ENCODE measurements at places on chromosomes 12 and 14. TPM values are rescaled to one million over a fixed set of nuclear protein-coding genes. Genes with fewer than 3 reads are reported as not detected.

DNA sequence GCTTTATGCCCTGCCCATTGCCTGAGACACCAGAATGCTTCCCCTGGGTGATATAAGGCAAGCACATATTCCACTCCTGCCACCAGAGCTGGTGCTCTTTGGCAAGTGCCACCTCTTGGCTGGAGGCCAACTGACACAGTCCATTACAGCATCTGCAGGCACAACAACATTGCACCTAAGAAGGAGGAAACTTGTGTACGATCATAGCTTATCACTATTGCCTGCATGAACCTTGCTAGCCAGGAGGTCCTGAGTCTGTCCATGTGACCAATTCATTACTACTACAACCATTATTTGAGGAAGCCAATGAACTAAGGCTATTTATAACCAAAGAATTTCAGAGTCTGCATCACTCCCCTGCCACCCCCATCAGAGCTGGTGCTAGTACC lies 119.8 kb upstream of the SCAF11 start:
- peak; percentile 72 for DNase-seq

The TAS2R9 gene
- total RNA-seq: not detected

DNA sequence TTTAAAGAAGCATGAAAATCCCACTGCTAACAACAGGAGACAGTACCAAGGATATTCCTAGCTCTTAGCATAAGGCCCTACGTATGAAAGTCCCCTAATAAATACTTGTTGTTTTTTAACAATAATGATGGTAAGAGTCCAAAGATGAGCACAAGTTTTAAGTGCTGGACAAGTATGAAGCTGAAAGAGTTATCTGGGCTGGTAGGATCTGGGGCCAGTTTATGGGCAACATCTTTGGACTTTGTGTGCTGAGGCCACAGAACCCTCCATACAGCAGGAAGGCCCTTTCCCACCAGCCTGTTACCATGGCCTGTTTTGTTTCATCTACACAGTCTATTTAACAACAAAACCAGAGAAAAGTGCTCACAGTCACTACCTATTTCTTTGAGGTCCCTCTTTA lies 12.5 kb upstream of the PLXNC1 start:
- DNase-seq: no peak

DNA sequence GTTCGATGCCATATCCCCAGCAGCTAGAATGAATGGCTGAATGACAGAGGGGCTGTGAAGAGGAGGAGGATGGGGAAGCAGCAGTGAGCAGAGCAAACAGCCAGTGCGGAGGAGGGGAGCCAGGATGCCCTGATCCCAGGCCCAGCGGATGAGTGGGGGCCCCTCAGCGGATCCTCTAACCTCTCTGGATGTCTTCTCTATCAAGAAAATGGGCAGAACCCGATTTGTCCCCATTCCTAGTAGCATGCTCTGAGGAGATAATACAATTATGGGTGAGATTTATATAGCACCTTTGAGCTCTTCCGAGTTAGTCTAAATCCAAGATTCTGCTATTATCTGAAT lies 30.0 kb upstream of the RPLP0 start:
- no peak for DNase-seq

The ART4 gene
- total RNA-seq: 3.2 TPM

DNA sequence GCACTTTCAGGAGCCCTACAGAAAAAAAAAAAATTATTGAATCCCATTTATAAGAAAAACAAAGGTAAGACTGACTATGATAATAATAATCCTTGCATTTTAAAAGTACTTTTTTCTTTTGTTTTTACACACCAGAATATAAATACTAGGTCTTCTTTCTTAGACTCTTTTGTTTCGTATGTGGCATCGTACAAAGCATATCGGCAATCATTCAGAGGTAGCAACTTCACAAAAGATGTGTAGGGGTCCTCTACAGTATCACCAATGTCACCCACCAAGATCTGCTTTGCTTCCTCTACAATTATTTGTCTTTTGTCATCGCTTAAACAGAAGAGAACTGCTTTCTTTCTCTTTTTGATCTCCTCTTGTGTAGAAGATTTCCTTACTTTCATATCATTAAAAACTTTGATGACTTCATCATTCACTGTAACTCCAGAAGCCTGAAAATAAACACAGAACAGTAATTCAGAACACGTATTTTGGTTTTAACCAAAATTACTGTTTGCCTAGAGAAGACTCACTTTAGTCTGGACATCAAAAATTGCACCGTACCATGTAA lies 1.2 kb downstream of the CFL2 start:
- no peak for DNase-seq

The RASSF9 gene
- total RNA-seq: 1.9 TPM

The DCAF5 gene
- total RNA-seq: 56.4 TPM

DNA sequence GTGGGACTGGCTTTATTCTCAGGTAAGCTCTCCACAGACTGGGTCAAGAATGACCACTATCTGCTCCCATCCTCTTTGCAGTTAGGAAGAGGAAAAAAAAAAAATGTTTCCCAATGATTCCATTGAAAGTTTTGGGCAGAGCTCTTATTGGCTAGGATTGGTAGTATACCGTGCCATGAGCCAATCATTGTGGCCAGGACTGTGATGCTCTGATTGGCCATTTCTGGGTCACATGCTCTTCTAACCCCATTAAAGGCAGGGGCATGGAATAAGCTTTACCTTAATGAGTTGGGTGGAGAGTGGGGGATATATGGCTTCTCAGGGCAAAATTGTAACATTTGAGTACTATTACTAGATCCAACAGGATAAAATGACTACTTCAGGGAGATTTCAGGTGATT lies 49.4 kb upstream of the WSCD2 start:
- no peak for DNase-seq

DNA sequence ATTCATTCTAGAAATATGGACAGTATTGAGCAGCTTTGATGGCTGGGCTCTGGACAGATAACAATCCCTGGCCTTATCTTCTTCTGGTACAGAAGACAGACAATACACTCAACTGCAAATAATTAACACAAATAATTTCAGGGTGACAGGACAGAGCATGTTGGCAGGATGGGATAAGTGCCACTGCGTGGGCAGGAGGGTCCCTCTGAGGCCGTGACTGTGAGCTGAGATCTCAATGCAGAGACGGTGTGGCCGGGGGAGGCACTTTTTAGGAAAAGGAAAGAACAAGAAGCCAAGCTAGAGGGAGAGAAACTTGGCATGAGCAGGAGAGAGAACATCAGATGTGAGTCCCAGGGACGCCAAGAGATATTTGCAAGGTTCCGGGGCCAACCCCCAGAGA lies 8.1 kb downstream of the SYNE3 start:
- DNase-seq: no peak

DNA sequence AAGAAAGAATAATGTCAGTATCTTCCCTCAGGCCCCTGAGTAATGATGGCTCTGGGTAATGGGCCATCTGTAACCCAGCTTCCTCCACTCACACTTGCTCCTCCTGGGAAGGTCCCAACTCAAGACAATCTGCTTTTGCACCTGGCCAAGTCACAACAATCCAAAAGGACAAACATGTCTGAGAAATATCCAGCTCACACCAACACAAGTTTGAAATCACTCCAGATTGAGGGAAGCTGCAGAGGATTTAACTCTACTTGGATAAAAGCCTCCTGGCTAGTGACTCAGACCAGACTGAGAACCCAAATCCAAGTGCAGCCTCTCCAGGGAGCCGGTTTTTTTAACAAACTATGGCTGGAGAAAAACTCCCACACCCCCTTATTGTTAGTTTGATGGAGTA lies 34.2 kb downstream of the RTRAF start:
- DNase-seq: peak; percentile 20

The ANKS1B gene
- total RNA-seq: 10.6 TPM

DNA sequence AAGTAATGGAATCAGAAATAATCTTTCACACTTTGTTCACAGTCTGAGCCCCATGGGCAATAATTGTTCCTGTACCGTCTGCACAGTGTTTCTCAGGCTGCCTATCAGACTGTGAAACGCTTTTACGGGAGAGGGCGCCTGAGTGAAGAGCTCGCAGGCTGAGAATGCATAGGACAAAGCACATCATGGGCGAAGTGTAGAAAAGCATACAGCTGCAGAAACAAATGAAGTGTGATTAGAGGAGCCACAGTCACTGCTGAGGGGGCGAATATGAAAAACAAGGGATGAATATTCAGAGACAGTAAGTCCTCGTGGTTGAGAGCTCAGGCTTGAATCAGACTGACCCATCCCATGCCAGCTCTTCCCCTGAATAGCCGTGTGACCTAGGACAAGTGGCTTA lies 438.4 kb upstream of the DCN start:
- DNase-seq: no peak

GRCh38 chr14:93263416-93263815 lies 56.4 kb downstream of the UBR7 start:
- DNase-seq: no peak

- DNase-seq: no peak
Observed at GRCh38 chr14:58898655-58899316, 261.0 kb downstream of the DACT1 start.

The CRACR2A gene
- 5.3 TPM for total RNA-seq

GRCh38 chr12:24173067-24173466 lies 223.6 kb upstream of the SOX5 start:
- DNase-seq: no peak

The LRP6 gene
- 36.3 TPM for total RNA-seq

The KRT7 gene
- total RNA-seq: 335 TPM

The ABCC9 gene
- total RNA-seq: 33.3 TPM

All from mucosa of gallbladder (tissue), 1 donor.